ENCODE measurements at places on chromosomes 11 and 22.

- DNase-seq: no peak
Observed at GRCh38 chr11:129224538-129224937, 32.4 kb upstream of the ARHGAP32 start.

DNA sequence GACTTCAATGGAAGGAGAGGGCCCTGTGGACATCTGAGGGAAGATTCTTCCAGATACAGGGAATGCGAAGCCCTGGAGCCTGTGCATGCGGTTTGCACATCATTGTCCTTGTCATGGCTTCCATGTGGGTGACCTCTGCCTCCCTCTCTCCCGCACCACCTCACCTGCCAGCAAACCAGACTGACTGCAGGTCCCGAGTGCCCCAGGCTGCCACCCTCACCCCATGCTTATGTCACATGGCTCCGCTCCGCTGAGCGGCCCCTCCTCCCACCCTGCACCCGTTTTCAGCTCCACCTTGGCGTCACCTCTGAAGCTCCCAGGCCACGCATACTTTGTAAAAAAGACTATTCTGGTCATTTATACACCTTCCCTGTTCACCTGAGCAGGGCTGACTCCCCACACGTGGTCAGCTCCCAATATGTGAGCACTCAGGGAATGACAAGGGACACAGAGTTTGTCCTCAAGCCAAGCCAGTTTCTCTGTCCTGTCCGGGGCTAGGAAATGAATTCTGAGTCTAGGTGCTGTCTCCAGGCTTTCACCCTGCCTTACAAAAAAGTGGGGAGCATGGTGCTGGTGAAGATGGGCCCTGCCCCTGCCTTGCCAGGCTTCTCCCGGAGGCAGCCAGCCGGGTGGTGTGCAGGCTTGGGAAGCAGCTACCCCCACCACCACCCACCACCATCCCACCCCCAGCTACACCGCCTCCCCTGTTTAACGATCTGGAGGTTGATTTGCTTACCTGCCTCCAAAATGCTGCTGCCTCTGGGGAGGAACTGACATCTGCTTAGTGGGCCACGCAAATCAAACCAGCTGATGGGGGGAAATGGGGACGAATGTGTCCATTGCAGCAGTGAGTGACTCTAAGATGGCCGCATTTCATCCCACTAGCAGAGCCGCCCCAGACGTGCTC lies 32.7 kb downstream of the FAM83F start:
- DNase-seq: no peak

GRCh38 chr11:68009391-68010089 lies 587 bp upstream of the ALDH3B1 start:
- DNase-seq: no peak

DNA sequence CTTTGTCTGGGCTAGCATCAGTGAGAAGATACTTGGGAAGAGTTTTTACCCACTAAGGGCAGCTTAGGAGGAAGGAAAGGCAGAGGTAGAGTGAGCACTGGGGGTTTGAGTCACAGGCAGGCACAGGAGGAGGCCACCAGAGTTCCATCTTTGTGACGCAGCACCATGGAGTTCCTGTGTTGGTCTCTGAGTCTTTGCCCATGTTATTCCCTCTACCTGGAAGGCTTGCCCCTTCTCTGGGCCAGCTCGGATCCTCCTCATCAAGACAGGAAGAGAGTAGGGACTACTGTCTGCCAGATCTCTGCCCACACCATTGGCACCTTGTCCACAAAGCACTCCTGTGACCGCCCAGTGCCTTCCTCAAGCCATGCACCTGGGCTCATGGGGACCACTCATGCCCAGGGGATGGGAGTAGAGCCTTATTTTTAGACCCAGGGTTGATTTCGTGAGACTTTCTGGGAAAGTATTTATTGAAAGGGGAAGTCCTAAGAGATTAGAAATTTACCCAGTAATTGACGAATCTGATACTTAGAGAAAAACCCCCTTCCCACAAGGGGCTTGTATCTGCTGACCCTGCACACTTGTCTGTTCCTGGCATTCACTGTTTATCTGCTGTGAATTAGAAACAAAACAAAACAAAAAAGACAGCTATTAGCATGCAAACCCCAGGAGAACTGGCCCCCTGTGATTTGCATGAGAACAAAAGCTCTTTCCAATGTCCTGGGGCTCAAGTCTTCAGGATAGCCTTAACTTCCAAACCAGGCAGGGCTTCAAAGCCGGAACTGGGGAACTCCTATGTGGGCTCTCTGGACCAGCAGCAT lies 35.9 kb upstream of the MYEOV start:
- DNase-seq: no peak

GRCh38 chr11:15095736-15096228 lies 18.9 kb upstream of the INSC start:
- no peak for DNase-seq

- DNase-seq: no peak
Observed at GRCh38 chr22:43849731-43850130, 12.6 kb downstream of the SULT4A1 start.

- DNase-seq: no peak
Observed at GRCh38 chr11:114318361-114318760, 22.2 kb downstream of the NNMT start.

- no peak for DNase-seq
Observed at GRCh38 chr11:1162138-1162475, 4.4 kb downstream of the MUC5AC start.

GRCh38 chr11:121648306-121648705 lies 195.5 kb upstream of the SORL1-AS1 start:
- no peak for DNase-seq

- no peak for DNase-seq
Observed at GRCh38 chr11:125271483-125272091, 107.0 kb downstream of the PKNOX2 start.

DNA sequence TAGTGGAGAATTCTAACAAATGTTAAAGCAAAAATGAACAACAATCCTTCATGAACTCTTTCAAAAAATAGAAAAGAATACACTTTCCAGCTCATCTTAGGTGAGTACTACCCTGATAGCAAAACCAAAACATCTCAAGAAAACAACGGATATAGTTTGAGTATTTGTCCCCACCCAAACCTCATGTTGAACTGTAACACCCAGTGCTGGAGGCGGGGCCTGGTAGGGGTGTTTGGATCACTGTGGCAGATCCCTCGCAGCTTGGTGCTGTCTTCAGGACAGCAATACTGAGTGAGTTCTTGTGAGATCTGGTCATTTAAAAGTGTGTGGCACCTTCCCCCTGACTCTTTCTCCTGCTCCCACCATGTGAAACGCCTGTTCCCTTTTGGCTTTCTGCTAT lies 27.0 kb downstream of the NCAPD3 start:
- DNase-seq: no peak

DNA sequence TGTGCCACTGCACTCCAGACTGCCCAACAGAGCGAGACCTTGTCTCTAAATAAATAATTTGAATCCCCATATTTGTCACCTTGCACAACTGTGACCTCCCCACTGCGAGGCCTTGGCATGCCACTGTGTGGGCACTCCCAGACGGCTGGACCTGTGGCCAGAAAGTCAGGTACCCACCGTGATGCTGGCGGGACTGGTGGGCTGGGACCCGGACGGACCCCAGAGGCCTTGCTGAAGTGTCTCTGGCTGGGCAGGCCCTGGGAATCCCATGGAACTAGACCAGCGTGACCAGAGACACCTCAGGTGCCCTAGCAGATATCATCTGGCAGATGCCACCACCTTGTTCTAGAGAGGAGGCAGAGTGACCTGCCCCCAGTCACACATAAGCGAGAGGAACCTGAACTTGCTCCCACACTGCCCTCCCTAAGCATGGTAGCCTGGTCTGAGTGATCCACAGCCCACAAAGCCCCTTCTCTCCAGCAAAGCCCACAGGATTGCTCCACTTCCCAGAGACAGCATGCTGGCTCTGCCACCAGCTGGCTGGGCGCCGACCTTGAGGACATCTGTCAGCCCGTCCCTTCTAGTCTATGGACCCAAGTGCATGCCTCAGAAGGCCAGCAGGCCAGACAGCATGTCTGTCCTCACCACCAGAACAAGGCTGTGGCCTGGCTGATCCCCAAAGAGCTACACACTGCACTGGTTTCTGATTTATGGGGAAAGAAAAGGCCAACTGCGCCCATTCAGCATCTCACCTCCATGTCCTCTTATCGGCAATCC lies 9.5 kb downstream of the MACROD1 start:
- no peak for DNase-seq

GRCh38 chr11:66159324-66159984 lies 89.4 kb downstream of the PACS1 start:
- no peak for DNase-seq

DNA sequence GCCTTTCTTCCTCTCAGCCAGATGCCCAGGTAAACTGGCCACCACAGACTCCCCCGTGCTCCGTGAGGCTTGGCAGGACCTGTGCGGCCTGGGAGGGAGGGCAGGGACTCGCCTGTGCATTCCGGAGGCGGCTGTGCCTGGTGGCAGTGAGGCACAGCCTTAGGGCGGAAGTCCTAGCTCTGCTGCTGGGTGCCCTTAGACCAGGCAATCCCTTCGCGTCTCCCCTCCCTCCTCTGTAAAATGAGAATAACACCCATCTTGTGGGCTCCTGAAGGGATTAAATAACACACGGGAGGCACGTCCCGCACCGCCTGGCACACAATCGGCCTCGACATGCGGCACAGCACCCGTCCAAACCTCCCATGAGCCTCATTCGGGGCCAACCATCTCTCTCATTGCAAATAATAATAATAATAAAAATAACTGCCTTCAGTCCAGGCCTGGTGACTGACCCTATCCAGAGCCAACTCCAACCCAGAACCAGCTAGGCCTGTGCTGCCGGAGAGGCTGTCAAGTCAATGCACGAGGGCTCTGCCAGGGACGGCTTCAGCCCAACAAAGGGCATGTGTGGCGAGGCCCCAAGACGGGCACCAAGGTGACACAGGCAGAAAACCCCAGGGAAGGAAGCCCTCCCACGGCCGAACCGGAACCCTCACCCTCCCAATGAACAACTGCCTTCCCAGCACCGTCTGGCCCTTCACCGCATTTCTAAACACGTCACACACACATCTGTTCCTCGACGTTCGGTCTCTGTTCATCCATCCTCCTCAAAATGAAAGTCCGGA lies 8.2 kb downstream of the LTO1 start:
- DNase-seq: no peak

Data from HAP-1 (cell line).